Left forelimb (tissue), 1 donor: ENCODE measurements at places on chromosomes 16 and 17.

GRCh38 chr16:64864232-64864809 is 257.5 kb downstream of the CDH11 start:
- no peak for DNase-seq

- no peak for DNase-seq
Measured at GRCh38 chr16:11819798-11820197, 22.7 kb upstream of the ZC3H7A start.

DNA sequence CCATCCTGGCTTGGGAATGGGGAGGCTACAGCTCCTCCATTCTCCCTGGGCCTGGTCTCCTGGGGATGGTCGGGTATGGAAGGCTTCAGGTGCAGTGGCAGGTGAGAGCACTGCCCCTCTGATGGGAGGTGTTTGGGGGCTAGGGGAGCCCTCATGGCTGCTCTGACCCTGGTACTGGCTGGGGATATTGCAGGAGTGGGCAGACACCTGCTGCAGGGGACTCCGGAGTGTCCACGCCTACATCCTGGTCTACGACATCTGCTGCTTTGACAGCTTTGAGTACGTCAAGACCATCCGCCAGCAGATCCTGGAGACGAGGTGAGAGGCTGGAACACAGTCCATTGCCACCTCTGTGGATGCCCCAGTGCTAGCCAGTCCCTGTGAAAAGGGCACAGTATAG is 8.8 kb downstream of the RASL10B start:
- no peak for DNase-seq

- no peak for DNase-seq
Measured at GRCh38 chr16:54437401-54437800, 150.8 kb upstream of the IRX3 start.

GRCh38 chr17:13931800-13932460 is 137.4 kb upstream of the COX10 start:
- DNase-seq = no peak

DNA sequence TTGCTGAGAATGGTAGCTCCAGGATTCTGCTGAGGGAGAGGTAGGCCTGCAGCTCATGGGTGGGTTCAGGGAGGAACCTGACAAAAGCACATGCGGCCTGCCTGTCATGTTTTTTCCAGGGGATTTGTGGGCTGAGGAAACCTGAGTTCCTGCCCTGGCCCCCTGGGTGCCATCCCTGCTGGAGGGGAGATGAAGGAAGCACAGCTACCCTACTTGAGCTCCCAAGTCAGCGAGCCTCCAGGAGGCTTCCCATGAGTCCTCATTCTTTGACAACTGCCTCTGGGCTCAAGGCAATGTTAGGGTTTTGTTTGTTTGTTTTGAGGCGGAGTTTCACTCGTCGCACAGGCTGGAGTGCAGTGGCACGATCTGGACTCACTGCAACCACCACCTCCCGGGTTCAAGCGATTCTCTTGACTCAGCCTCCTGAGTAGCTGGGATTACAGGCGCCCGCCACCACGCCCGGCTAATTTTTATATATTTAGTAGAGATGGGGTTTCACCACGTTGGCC is 12.1 kb upstream of the FLYWCH1 start:
- DNase-seq = no peak

DNA sequence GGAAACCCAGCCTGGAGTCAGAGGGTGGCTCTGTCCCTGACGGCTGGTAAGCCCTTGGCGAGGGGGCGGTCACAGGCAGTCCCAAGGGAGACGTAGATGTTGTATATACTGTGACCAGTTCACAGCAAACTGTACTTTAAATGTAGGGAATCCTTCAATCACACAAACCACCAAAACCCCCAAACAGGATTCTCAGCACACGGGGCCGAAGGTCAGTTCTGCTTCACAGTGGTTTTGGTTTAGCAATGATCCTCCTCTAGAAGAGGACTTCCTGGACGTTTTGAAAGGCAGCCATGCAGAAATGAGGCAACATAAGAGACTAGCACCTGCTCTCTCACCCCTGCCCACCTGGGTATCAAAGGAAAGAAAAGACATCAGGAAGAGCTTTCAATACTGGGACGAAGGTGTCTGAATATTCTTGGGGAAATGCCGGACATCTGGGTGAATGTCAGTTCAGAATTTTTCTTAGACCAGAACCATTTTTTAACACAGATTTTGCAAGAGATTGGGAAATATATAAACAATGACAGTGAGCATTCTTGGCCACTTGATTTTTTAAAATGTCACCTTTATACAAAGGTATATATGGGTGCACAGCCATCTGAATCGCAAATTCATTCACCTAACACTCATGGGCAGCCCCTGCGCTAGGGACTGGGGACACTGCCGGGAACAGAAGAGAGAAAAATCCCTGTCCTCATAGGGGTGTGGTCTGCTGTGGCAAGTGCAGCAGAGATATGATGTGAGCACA is 74.2 kb downstream of the CRISPLD2 start:
- no peak for DNase-seq

DNA sequence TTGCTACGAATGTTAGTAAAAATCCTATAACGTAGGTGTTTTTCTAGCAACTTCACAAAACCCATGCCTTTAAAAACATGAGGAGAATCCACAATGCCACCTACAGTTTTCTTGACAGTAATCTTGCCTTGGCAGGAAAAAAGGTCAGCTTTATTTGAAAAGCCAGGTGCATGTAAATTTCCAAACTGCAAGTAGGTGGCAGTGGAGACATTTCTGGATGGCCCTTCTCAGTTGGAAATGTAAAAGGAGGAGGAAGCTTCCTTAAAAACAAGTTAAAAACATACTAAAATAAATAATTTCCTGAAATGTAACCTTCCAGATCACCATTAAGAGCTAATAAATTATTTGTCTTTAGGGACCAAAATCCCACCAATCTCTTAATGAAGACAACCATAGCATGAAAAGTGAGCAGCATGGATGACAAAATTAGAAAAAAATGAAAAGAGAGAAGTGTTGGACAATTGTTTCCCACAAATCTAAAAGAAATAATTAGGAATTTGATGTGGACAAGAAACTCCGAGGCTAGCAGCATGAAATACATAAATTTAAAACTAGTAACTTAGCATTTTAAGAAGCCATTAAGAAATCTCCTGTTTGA is 152.2 kb downstream of the SNX11 start:
- no peak for DNase-seq

DNA sequence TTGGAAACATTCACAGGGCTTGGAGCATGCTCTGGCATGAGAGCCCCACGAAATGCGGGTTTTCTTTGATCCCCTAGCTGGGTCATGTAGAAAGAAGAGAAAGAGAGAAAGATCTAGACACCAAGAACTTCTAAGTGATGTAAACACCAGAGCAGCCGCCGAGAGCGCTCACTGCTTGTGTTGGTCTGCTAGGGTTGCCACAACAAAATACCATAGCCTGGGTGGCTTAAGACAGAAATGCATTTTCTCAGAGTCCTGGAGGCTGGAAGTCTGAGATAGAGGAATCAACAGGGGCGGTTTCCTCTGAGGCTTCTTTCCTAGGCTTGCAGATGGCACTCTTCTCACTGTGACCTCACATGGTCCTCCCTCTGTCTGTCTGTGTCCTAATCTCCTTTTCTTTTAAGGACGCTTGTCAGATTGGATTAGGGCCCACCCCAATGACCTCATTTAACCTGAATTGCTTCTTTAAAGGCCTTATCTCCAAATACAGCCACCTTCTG is 139.5 kb downstream of the CYLD start:
- DNase-seq = no peak

- DNase-seq = no peak
Measured at GRCh38 chr16:50697881-50698767, 4.7 kb downstream of the NOD2 start.

DNA sequence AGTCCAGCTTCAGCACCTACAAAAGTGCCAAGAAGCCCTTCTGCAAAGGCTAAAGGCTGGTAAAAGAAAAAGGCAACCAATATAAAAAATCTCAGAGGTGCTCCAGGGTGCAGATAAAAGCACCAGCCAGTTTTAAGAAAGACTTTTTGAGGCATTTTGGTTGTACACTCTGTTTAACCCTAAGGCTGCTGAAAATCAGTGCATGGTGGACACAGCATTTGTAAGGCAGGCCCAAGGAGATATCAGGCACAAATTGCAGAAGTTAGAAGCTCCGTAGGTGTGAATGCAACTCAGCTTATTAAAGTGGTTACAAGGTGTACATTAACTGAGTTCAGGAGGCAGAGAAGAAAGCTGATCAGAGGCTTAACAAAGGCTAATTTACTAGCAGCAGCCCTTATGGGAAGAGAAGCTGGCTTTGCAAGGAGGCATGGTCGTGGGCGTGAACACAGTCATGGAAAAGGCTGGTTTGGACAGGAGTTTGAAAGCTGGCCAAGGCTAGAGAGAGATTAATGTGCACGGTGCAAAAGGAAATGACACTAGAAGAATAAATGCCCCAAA is 21.1 kb downstream of the ACSM1 start:
- no peak for DNase-seq

- no peak for DNase-seq
Measured at GRCh38 chr17:74904687-74905409, 11.4 kb upstream of the FADS6 start.

DNA sequence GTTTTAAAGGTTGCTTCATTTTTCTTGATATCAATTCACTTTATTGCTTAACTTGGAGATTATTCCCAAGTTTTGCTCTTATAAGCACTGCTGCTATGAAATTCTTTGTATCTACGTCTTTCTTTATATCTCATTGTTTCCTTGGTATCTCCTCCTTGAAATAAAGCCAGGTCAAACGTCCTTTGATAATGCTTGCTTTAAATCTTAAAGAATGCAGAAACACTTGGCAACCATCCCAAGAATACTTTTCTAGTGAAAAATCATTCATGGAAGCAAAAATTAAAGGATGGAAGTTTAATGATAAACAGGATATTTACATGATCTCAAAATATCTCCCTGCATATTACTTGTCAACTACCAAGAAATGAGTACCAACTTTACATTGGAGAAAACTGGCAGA is 175.2 kb downstream of the CPPED1 start:
- DNase-seq = no peak

DNA sequence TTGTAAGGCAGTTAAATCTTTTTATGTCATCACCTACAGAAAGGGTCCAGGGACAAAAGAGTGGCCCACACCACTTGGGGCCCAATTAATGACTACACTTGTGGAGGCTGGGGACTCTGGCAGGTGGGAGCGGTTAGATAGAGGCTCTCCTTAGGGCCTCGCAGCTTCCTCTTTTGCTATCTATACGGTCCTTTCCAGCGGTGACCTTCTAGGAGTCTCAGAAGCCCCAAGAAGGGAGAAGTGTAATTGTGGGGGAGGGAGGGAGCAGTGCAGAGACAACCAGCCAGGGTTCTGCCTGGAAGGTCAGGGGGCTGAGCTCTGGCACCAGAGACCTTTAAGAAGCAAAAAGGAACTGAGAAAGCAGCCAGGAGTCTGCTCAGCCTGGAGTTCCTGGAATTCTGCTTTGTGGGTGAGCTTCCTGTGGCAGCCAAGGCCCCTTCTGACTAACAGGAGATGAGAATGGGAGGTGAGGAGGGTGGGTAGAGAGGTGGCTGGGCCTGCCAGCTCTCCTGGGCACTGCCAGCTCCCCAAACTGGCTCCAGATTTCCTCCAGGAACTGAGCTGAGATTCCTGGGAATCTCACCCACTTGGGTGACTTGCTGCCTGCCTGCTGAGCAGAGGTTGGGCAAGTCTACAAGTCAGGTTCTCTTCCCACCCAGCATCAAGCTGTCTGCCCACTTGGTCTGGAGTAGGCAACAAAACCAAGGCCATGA is 16.3 kb upstream of the MAP3K14 start:
- no peak for DNase-seq

DNA sequence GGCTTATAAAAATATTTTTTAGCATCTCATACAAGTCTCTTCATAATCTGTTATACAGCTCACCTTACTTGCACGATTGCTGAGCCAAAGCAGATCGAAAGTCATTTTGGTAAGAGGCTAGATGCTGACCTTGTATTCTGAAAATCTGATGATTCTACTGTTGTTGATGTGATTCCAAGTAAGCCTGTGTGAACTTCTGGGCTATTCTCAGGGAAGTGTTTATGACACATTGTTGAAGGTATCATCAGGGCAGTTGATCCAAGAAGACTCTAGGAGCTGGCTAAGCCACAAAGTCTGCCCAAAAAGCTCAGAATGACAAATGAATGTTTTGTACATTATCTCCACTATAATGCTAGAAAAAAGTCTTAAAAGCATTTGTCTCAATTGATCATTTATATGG is 16.0 kb downstream of the OMG start:
- no peak for DNase-seq

DNA sequence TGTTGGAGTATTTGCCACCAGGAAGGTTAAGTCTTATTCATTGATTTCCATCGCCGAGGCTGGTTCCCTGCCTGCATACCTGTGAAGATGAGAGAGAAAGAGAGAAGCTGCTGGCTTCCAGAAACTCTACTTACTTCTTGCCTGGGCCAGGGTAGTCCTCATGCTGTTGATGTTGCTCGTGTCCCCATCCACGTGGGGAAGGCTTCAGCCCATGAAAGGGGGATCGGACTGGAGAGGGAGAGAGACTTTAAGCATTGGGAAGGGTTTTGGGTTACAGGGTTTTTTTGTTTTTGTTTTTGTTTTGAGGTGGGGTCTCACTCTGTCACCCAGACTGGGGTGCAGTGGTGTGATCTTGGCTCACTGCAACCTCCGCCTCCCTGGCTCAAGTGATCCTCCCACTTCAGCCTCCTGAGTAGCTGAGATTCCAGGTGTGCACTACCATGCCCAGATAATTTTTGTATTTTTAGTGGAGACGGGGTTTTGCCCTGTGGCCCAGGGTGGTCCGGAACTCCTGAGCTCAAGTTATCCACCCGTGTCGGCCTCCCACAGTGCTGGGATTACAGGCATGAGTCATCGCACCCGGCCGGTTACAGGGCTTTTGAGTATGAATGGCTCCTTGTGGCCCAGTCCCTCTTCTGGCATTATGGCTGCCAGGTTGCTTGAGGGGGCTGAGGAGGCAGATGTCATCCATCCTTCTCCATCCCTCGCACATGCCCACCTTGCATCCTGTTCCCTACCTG is 26.6 kb downstream of the ITGB3 start:
- DNase-seq = no peak

DNA sequence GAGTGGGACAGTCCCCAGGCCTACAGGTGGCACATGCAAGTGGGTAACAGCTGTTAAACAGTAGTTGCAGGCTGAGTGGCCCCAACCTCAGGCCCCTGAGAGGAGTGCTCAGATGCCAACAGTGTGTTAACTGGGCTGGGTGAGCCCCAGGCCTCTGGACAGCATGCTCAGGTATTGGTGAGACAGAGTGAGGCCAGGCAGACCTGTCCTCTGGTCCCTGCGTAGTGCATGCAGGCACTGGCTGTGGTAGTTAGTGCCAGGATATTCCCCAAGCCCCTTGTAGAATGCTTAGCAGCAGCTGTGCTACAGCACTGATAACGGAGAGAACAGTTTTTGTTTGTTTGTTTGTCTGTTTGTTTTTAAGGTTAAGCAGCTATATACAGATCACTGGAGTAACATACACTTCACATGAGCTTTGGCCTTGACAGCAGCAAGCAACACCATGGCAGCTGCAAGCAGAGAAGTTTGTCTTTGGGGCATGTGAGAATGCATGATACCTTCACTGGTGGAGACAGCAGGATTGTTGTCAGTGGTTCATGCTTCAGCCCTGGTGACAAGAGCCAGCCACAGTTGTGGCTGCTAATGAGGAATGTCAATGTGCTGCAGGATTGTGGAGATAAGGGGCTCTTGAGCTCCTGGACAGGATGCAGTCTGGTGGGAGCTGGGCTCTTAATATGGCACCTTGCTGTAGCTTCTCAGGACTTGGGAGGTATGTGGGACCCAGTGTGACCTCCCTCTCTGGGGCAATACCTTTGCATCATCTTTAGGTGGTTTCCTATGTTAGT is 614.4 kb downstream of the CDH11 start:
- DNase-seq = no peak
